ENCODE measurements at places on chromosomes 2 and 18.

- DNase-seq, result no peak
Measured at GRCh38 chr2:225737556-225737955, 338.0 kb downstream of the NYAP2 start.

DNA sequence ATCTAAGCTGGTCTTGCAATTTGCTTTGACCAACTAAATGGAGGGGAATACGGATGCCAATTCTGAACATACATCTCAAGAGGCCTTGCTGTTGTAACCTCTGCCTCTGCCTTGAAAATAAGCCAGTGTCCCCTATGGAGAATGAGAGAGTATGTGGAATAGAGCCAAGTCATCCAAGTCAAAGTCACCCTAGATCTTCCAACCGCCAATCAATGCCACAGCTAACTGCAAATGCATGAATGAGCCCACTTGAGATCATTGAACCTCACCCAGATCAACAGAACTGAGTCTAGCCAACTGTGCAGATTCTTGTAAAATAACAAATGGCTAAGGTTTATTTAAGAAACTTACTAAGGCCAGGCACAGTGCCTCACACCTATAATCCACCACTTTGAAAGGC is 139.8 kb upstream of the TANK start:
- no peak for DNase-seq

GRCh38 chr2:208392300-208392699 is 14.3 kb upstream of the PTH2R start:
- DNase-seq, result no peak

GRCh38 chr2:169090133-169090820 is 20.9 kb downstream of the DHRS9 start:
- no peak for DNase-seq

DNA sequence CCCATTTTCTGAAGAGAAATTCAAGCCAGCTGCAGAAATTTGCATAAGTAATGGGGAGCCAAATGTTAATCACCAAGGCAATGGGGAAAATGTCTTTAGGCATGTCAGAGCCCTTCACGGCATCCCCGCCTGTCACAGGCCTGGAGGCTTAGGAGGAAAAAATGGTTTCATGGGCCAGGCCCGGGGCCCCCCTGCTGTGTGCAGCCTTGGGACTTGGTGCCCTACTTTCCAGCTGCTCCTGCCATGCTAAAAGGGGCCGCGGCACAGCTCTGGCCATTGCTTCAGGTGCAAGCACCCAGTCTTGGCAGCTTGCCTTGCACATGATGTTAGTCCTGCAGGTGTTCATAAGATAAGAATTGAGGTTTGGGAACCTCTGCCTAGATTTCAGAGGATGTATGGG is 1235.7 kb downstream of the DPP10 start:
- DNase-seq, result no peak

DNA sequence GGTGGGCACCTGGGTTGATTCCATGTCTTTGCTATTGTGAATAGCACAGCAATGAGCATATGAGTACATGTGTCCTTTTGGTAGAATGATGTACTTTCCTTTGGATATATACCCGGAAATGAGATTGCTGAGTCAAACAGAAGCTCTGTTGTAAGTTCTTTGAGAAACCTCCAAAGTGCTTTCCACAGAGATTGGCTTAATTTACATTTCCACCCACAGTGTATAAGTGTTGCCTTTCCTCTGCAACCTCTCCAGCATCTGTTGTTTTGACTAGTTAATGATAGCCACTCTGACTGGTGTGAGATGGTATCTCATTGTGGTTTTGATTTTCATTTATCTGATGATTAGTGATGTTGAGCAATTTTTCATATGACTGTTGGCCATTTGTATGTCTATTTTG is 194.8 kb downstream of the ZNF804A start:
- DNase-seq, result no peak

DNA sequence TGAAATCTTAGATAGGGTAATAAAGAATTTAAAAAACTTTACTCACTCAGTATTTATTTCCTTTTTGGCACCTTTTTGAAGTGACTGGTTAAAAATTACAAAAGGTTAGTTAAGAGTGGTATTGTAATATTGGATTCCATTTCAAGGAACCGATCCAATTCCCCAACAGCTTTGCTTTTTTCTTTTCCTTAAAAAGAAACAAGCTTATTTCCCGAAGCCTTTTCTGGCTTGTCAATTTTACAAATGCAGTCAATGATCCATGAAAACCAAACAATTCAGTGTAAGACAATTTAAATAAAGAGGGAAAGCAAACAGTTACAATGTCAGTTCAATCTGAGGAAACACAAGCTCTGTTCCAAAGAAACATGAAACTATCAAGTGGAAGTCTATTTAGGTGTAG is 200.2 kb downstream of the RIT2 start:
- DNase-seq, result peak; percentile 84

- no peak for DNase-seq
Measured at GRCh38 chr18:76660571-76661192, 161.7 kb upstream of the ZNF236 start.

- no peak for DNase-seq
Measured at GRCh38 chr2:241857041-241857541, 1.6 kb downstream of the PDCD1 start.

DNA sequence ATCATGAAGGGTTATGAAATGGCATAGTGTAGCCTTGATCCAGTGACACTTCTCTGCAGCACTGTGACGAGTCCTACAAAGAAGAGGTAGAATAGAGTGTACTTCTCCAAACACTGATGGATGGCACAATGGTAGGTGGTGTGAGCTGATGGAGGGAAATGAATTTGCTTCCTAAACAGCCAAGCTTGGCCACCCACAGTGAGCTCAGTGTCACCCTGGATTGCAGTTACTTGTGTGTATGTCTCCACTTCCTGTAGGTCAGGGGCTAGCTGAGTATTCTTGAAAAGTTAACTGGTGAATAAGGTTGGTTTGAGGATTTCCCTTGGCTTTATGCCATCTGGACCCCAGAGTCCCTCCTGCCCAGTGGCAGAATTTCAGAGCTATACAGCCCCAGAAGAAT is 75.9 kb downstream of the VSNL1 start:
- no peak for DNase-seq

DNA sequence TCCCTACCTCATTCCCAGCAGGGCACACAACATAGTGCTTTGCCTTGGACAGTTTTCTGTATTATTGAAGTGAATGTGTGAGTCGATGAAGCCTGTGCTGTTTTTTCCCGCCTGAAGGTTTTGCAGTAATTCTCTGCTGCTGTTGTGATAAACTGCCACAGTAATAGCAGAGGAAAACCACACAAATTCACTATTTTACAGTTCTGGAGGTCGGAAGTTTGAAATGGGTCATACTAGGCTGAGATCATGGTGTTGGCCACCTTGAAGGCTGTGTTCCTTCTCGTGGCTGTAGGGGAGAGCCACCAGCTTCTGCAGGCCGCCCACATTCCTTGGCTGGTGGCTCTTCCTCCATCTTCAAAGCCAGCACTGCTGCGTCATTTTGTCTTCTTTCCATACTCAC is 678 bp upstream of the SLC16A14 start:
- DNase-seq, result no peak

- DNase-seq, result no peak
Measured at GRCh38 chr2:8433390-8433789, 248.5 kb upstream of the ID2 start.

- DNase-seq, result peak; percentile 33
Measured at GRCh38 chr2:145221032-145221431, 701.1 kb upstream of the ZEB2 start.

DNA sequence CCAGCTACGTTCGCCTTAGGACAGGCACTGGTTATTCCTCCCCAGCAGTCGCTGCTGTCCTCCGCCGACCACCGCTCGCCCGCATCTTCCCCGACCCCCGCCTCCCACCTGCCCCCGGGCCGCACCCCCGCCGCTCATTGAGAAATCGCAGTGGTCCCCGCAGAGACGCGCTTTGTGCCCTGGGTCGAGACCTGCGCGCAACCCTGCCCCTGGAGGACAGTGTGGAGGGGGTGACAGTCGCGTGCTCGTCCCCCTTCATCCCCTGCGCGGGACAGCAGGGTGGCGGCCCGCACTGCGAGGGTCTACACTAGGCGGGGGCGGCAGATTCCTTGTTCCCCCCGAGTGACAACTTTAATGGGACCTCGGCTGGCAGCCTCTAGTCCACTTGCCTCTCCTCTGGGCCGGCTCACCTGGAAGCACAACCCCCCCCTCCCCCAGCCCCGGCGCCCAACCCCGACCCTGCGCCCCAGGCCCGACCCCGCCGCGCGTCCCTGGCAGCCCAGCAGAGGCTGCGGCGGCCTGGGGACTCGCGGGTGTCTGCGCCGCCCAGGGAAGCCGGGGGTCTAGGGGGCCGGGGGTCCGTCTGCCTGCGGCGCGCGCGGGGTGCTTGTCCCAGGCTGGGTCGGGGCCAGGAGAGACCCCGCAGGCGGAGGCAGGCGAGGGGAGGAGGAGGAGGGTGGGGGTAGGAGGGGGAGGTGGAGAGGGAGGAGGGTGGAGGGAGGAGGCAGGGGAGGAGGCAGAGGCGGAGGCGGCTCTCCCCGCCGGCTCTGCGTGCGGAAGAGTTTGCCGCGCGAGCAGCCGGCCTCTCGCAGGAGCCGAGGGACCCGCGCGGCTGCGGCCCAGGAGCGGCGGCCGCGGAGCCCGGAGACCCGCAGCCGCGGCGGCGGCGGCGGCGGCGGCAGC is at the start of gene NPAS2:
Gene NPAS2 (plus strand): TSS at position 770 of the 903 bp plus-strand sequence. CDS start 84,616 bp downstream, outside the sequence.
- DNase-seq, result no peak

GRCh38 chr2:41962922-41963622 is 84.7 kb upstream of the PKDCC start:
- no peak for DNase-seq

DNA sequence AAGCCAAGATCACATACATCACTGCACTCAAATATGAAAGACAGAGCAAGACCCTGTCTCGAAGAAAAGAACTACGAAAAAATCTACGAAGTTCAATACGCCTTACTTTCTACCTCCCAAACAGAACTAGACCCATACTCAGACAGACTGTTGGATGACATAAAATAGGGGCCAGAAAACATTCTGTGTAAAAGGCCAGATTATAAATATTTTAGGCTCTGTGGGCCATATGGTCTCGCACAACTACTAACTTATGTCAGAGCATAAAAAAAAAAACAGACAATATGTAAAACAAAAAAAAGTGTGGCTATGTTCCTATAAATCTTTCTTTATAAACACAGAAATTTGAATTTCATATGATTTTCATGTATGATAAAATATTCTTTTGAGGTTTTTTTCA is 40.8 kb downstream of the NBAS start:
- DNase-seq, result no peak

- DNase-seq, result no peak
Measured at GRCh38 chr2:105517814-105518705, 119.2 kb upstream of the FHL2 start.

GRCh38 chr2:177667626-177668025 is 275.1 kb downstream of the AGPS start:
- DNase-seq, result no peak

- DNase-seq, result no peak
Measured at GRCh38 chr2:76930056-76930744, 592.0 kb downstream of the LRRTM4 start.

DNA sequence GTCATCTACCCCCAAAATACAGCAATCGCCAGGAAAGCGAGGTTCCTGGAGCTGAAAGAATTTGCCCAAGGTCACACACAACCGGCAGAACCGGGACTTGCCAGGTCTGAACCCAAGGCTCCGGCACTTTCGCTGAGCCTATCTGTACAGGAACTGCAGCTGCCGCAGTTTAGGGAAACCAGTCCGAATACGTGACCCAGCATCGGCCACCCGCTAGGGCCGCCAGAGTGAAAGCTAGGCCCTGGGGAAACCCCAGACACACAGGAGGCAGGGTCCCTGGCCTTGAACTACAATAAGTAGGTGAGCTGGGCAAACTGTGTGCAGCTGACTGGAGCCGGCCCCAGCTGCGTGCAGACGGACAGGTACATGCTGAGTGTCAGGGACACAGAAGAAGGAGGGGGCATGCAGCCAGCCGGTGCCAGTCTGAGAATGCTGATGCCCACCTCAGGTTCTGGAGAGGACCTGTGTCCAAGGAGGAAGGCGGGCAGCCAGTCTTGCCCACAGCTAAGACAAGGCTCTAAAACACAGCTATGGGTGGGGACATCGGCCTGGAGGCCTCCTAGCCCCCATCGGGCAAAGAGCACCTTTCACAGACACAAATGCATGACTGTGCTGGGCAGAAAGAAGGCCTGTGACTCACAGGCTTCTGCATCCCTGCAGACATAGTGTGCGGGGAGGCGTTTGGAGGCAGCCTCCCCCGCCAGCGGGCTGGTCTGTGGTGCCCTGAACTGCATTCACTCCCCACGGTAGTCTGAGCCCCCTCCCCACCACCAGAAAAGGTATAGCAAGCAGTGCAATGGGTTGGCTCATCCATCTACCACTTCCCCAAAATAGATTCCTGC is 107.4 kb upstream of the ID2 start:
- no peak for DNase-seq

DNA sequence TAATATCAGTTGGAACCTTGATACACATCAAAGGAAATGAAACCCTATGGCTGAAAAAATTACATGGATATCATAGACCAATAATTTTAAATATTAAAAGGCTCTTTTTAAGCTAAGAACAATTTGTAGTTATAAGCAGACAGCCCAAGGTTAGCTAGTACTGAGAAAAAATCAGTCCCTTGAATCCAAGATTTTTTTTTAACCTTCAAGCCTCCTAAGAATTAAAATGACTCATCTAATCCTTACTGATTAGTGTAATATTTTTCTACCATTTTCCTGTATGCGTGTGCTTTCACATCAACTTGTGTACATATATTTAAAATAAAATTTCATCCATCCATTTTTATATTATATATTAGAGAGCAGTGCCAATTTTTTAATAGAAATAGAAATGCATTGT is 1004.9 kb upstream of the ZEB2 start:
- no peak for DNase-seq

DNA sequence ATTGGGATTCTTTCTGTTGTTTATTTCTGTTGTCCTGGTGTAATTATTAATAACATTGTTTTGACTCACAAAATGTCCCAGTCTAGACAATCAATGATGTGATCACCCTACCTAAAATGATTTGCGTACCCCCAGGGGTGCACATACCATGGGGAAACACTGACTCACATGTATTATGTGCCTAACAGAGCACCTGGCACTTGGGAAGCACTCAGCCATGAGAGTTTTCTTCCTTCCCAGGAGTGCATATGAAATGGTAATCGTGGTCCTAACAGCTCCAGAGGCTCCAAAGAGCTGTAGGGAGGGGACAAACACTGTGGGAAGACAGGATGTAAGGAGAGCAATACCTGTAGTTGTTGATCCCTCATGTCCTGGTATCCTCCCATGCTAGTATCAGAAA is 187.8 kb upstream of the ERBB4 start:
- DNase-seq, result no peak

- no peak for DNase-seq
Measured at GRCh38 chr2:85713836-85714235, 19.7 kb downstream of the GNLY start.

DNA sequence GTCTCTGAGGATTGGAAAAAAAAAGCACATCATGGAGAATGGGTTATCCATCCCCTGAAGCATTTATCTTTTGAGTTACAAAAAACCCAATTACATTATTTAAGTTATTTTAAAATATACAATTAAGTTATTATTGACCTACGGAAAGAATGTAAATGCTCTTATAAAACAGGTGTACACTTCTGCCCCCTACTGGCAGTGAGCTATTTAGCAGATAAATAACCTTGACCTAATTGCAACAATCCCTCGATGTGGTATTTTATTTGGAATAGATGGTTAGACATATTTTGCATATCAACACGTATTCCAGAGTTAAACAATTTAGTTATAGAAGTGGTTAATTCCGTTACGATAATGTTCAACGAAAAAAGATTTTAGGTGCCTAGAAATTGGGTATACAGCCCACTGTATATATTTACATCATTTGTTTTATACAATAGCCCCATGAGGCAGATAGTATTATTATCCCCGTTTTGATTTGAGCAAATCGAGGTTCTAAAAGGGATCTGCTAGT is 9.1 kb upstream of the DAW1 start:
- DNase-seq, result peak; percentile 10

GRCh38 chr2:173134703-173135102 is 59.1 kb downstream of the MAP3K20 start:
- no peak for DNase-seq
